ENCODE measurements at places on chromosomes 4 and X. TPM values are rescaled to one million over a fixed set of nuclear protein-coding genes. Genes with fewer than 3 reads are reported as not detected.

DNA sequence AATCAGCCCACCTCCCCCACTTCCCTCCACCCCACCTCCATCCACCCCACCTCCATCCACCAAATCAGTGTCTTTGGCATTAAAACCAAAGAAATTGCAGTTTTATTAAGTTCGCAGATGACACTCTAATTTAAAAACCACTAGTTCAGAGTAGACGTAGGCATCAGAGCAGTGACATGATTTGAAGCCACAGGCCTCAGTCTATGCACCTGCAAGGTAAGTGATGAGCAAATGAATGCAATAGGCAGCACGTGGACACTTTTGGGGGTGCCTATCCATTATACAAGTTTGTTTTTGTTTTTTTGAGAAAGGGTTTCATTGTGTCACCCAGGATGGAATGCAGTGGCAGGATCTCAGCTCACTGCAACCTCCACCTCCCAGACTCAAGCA, 88.0 kb upstream of the TRIM2 start:
- no peak overlapping the region for H3K4me3 ChIP-seq

DNA sequence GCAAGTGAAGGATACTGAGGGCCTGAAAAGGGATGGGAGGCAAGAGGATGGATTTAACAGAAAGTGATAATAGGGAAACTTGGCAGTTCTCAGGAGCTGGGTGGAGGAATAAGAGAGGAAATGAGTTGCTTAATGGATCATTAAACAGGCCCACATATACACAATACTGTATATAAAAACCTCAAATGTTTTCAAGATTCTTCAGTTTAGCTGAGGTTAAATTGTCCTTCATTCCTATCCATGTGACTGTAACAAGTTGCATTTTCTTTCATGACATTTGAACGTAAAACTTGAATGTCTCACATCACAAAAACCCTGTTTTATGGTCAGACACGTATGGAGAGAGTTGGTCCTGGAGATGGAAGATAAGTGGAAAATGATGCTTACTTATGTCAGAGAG, 76.5 kb upstream of the PLAC8 start:
- no peaks in the 10 kb centered on the region for H3K36me3 ChIP-seq
- no peak overlapping the region for H3K27ac ChIP-seq
- H3K4me1 ChIP-seq = no peaks in the 10 kb centered on the region
- H3K4me3 ChIP-seq = no peak overlapping the region
- H3K27me3 ChIP-seq = no peaks in the 10 kb centered on the region
- no peak for DNase-seq

DNA sequence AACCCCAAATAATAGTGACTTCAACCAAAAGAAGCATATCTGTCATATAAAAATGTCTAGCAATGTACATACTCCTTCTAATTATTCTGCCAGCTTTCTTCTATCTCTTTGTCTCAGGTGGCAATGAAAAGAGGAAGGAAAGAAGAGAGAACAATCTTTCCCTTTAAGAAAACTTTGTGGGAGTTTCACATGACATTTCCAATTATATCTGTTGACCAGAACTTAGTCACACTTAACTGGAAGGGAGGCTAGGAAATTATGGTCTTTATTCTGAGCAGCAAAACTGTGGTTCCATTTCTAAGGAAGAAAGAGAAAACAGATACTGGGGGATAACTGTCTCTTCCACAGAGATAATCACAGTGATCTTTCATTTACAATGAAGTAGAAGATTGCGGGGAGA, 12.9 kb upstream of the MAOA start:
- DNase-seq = no peak
- no peaks in the 10 kb centered on the region for H3K4me1 ChIP-seq
- H3K27ac ChIP-seq = no peak overlapping the region
- H3K4me3 ChIP-seq = no peak overlapping the region
- no peaks in the 10 kb centered on the region for H3K27me3 ChIP-seq

DNA sequence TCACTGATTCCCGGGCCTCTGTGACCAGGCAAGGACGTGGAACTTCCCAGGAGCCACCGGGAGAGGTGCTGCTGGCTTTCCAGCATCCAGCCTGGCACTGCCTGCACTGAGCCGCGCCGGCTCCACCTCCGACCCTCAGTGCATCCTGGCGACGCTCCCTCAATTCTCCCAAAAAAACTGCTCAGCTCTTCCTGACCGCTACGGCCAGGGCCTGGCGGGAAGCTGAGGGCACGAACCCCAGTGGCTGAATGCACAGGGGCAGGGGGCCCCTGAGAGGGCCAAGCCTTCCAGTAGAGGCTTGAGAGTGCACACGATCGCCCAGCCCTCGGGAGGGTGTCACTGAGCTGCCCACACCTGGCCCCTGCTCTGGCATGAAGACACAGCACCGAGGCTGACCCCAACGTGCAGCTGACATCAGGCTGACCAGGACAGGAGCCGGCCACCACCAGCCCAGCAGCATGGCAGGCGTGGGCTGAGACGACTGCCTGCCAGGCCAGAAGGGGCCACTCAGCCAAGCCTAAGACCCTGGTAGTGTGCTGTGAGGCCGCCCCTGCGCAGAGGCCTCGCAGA, 6.9 kb downstream of the CTBP1 start:
- no peaks in the 10 kb centered on the region for H3K36me3 ChIP-seq
- DNase-seq = no peak
- H3K4me3 ChIP-seq = no peak overlapping the region
- H3K27me3 ChIP-seq = no peaks in the 10 kb centered on the region

- no peaks in the 10 kb centered on the region for H3K4me1 ChIP-seq
- H3K27me3 ChIP-seq = no peaks in the 10 kb centered on the region
These were observed 563.7 kb upstream of the PRKX start for GRCh38 chrX:4277122-4277521.

DNA sequence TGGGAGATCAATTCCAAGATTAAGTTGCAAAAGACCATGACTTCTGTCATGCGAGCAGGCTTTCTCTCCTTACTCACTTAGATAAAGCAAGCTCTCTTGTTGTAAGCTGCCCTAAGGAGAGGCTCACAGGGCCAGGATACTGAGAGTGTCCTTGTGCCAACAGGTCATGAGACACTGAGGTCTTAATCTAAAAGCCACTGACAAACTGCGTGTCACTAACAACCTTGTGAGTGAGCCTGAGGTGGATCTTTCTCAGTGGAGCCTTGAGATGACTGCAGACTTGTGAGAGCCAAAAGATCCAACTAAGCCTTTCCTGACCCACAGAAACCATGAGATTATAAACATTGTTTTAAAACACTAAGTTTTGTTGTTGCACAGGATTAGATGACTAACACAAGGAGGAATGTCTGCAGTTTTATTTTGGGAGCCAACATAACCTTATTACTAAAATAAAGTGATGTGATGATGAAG, 170.5 kb downstream of the SLC39A8 start:
- no peaks in the 10 kb centered on the region for H3K36me3 ChIP-seq
- H3K4me1 ChIP-seq = no peaks in the 10 kb centered on the region
- no peaks in the 10 kb centered on the region for H3K27me3 ChIP-seq
- no peak overlapping the region for H3K27ac ChIP-seq

- H3K27ac ChIP-seq = no peak overlapping the region
- H3K4me3 ChIP-seq = no peak overlapping the region
- no peaks in the 10 kb centered on the region for H3K36me3 ChIP-seq
- no peak for DNase-seq
- H3K4me1 ChIP-seq = no peaks in the 10 kb centered on the region
These were observed 139.4 kb upstream of the BOD1L1 start for GRCh38 chr4:13766761-13767540.

GRCh38 chr4:132281733-132282132, 867.4 kb upstream of the PCDH10 start:
- H3K4me3 ChIP-seq = no peak overlapping the region
- no peaks in the 10 kb centered on the region for H3K36me3 ChIP-seq
- H3K4me1 ChIP-seq = no peaks in the 10 kb centered on the region
- H3K27ac ChIP-seq = no peak overlapping the region
- DNase-seq = no peak

DNA sequence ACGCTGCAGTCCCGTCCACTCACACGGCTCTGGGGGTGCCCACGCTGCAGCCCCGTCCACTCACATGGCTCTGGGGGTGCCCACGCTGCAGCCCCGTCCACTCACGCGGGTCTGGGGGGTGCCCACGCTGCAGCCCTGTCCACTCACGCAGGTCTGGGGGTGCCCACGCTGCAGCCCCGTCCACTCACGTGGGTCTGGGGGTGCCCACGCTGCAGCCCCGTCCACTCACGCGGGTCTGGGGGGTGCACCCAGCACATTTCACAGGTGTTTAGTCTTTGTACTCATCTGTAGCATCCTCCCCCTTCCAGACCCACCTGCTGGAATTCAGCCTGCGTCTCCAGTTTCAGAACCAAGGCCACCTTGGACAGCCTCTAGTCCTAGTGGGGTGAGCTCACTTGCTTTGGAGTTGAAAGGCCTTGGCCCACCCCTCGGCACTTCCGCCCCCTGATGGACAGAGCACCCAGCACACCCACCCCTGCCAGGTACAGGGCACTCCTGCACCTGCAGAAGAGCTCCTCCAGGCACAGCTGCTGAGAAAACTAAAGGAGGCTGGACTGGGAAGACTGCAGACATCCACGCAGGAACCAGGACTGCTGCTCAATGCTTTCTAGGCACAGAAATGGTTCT, 73.0 kb downstream of the ABLIM2 start:
- H3K27me3 ChIP-seq = no peaks in the 10 kb centered on the region
- H3K4me3 ChIP-seq = no peak overlapping the region
- DNase-seq = no peak
- no peaks in the 10 kb centered on the region for H3K36me3 ChIP-seq

GRCh38 chr4:188728359-188728758, 589.1 kb downstream of the TRIML1 start:
- H3K4me1 ChIP-seq = no peaks in the 10 kb centered on the region
- DNase-seq = no peak
- H3K27me3 ChIP-seq = no peaks in the 10 kb centered on the region
- no peaks in the 10 kb centered on the region for H3K36me3 ChIP-seq

DNA sequence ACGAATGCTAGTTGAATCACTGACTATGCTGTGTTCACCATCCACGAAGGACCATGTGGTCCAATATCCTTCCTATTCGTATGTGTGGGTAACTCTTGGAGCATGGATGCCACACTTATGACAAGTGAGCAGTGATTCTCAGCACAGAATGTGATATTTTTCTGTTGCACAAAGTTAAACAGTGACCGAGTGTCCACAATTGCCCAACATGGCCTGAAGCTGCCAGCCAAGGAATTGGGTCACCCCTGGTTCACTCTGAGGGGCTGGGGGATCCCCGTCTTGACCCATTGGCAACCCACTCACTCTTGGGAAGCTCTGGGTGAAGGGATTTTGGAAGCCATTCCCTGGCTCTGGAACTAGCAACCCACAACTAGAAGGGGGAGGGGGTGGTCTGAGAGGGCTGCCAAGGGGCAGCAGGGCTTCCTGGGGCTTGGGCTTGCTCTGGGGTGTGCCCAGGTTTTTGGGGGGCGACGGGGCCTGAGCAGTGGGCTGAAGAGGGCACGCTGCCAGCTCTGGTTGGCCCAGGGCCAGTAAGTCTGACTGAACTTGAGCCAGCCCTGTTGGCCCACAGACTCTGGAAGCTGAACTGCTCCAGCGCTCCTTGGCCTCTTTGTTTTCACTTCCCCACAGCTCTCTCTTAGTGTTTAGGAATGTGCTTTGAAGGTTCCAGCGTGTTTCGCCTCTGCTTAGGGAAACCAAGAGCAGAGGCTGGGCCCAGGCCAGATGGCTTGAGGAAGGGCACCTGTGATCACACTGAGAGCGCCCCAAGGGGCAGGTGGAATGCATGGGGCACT, 43.1 kb upstream of the BCOR start:
- H3K27me3 ChIP-seq = peaks cover 19% of the 10 kb centered on the region
- no peaks in the 10 kb centered on the region for H3K4me1 ChIP-seq
- DNase-seq = no peak
- H3K36me3 ChIP-seq = no peaks in the 10 kb centered on the region

Gene KLKB1
- 0.27 TPM for total RNA-seq

Gene AFM
- total RNA-seq = 0.27 TPM

Gene HSFX2
- not detected for total RNA-seq

Gene MUC7
- not detected for total RNA-seq

Gene GDPD2
- 15.3 TPM for total RNA-seq

Gene AMBN
- not detected for total RNA-seq

Gene SOWAHD
- 4.9 TPM for total RNA-seq

Gene CCDC120
- 11.8 TPM for total RNA-seq

Gene FRMPD3
- total RNA-seq = 0.42 TPM
